ENCODE measurements at places on chromosomes 16 and 17. TPM values are rescaled to one million over a fixed set of nuclear protein-coding genes. Genes with fewer than 3 reads are reported as not detected.

- H3K27ac ChIP-seq, result peak overlapping the region; percentile 70
- H3K4me1 ChIP-seq, result peaks cover 33% of the 10 kb centered on the region
- DNase-seq, result peak; percentile 45
- H3K4me3 ChIP-seq, result peak overlapping the region; percentile 16
- no peaks in the 10 kb centered on the region for H3K36me3 ChIP-seq
Observed at GRCh38 chr16:53849994-53850393, 146.0 kb downstream of the FTO start.

DNA sequence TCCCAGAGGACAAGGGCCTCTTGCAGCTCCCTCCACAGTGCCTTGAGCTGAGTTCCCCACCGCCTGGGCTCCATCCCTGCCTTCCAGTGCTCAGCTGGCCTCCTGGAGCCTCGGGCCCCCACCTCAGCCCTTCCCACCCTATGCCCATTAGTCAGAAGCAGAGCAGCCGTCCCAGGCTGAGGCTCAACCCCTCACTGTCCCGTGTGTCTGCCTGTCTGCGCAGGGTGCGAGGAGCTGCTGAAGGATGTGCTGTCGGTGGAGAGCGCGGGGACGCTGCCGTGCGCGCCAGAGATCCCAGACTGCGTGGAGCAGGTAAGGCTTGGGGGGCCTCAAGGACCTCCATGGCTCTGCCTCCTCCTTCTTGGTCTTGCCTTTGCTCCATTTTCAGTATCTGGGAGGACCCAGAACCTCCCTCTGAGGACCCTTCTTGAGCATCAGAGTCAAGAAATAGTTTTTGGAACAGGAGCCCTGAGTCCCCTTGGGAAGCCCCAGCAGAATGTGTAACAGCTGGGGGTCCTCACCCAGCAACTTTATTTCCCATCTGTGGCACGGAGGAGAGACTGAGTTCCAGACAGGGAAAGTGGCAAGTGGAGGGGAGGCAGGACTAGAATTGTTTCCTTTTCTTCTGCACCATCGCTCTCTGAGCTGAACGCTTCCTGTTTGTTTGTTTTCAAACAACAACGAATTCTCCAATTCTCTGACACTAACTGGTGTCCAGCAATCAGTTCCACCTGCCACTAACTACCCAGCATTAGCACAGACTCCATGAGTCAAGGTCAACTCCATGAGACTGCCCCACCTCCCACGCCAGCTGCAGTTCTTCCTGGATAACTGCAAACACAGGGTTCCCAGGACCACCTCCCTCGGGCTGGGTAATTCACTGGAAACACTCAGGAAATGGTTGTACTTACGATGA lies 42.6 kb downstream of the RAB11FIP4 start:
- no peak overlapping the region for H3K4me3 ChIP-seq
- no peak for DNase-seq
- H3K36me3 ChIP-seq, result no peaks in the 10 kb centered on the region
- H3K4me1 ChIP-seq, result peaks cover 14% of the 10 kb centered on the region
- no peak overlapping the region for H3K27ac ChIP-seq
- no peaks in the 10 kb centered on the region for H3K27me3 ChIP-seq

- H3K36me3 ChIP-seq, result no peaks in the 10 kb centered on the region
- H3K27ac ChIP-seq, result no peak overlapping the region
- no peaks in the 10 kb centered on the region for H3K4me1 ChIP-seq
- H3K27me3 ChIP-seq, result no peaks in the 10 kb centered on the region
- no peak for DNase-seq
Observed at GRCh38 chr16:19936441-19936840, 51.8 kb upstream of the GPRC5B start.

- H3K27ac ChIP-seq, result no peak overlapping the region
- H3K4me3 ChIP-seq, result no peak overlapping the region
- no peak for DNase-seq
- peaks cover 19% of the 10 kb centered on the region for H3K4me1 ChIP-seq
- no peaks in the 10 kb centered on the region for H3K27me3 ChIP-seq
Observed at GRCh38 chr17:46776298-46777005, 42.0 kb downstream of the WNT3 start.

GRCh38 chr17:63993368-63993985 lies 4.7 kb upstream of the PRR29 start:
- no peak for DNase-seq
- no peak overlapping the region for H3K27ac ChIP-seq
- no peaks in the 10 kb centered on the region for H3K36me3 ChIP-seq
- no peak overlapping the region for H3K4me3 ChIP-seq

GRCh38 chr17:17462048-17462824 lies 14.6 kb upstream of the MED9 start:
- no peak overlapping the region for H3K27ac ChIP-seq
- no peaks in the 10 kb centered on the region for H3K27me3 ChIP-seq
- no peaks in the 10 kb centered on the region for H3K36me3 ChIP-seq
- no peak for DNase-seq
- H3K4me3 ChIP-seq, result no peak overlapping the region

DNA sequence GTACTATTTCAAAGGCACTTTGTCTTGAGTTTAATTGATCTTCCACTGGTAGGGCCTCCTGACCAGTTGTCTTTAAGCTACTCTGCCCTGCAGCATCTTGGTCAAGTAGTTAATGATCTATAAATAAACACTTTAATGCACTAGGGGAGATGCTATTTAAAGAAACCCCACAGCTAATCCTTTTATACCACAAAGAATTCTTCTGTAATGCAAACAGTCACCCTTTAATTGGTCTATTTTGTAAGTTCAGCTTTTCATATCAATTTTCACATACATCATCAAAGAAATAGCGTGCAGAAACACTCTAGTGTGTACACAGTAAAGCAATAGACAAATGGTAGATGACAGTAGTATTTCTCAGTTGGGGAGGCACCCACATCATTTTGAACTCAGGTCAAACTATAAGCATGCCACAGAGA lies 70.3 kb downstream of the PMP22 start:
- no peaks in the 10 kb centered on the region for H3K36me3 ChIP-seq
- H3K4me1 ChIP-seq, result no peaks in the 10 kb centered on the region
- H3K4me3 ChIP-seq, result no peak overlapping the region

GRCh38 chr16:3246002-3246401 lies 10.4 kb downstream of the MEFV start:
- DNase-seq, result no peak
- H3K27ac ChIP-seq, result no peak overlapping the region
- no peaks in the 10 kb centered on the region for H3K36me3 ChIP-seq
- no peak overlapping the region for H3K4me3 ChIP-seq

DNA sequence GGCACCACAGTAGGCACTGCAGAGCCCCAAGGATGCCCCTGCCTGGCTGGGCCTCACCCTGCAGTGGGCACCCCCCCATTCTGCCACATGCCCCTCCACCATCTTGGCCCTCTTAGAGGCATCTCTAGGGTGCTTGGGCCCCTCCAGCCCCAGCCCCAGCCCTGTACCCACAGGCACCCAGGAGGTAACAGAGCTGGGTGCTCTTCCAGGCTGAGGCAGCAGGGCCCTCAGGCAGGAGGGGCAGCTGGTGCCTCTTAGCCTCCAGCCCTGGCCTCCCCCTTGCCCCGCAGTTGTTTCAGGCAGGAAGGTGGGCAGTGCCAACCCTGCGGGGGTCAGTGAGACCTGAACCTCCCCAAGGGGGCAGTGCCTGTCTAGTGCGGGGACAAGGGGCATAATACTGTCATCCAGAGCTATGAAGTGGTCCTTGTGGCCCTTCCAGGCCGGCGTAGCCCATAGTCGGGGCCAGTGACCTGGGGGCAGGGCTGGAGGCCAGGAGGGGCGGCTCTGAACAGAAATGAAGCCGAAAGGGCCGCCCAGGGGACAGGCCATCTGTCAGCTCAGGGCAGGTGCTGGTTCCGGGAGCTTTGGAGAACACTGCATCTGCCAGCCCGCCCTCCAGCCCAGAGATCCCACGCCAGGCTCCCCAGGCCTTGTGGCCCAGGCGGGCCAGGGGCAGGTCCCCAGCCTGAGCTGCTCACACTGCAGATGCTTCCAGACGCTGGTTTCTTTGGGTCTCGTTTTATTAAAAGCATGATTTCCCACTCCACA lies 4.9 kb upstream of the AATK start:
- H3K27me3 ChIP-seq, result no peaks in the 10 kb centered on the region
- H3K4me3 ChIP-seq, result no peak overlapping the region
- no peak for DNase-seq
- no peaks in the 10 kb centered on the region for H3K36me3 ChIP-seq
- no peak overlapping the region for H3K27ac ChIP-seq
- H3K4me1 ChIP-seq, result no peaks in the 10 kb centered on the region

DNA sequence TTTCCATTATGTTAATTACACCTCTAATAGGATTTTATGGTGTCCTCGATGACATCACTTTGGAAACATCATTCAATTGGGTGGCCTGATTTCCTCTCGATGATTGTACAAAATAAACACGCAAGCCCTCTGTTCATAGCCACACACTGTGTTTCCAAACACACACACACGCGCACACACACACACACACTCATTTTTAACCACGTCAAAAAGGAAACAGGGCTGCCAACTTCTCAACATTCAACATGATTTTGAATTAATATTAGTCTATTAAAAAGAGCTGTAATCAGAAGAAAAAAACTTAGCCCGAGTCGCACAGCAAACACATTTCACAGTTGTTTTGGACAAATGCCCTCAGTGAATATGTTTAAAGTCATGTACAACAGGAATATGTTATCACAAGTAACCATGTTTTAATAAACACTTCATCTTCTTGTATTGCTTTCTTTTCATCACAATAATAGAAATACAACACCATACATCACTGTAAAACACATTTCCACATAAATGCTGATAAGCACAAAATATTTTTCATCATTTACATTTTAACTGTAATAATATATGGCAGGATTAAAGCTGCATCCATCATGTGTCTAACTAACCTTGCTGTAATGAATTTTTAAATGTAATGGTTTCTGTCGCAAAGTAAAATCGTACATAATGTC lies 219.1 kb upstream of the IRX3 start:
- no peak overlapping the region for H3K27ac ChIP-seq
- no peak for DNase-seq
- H3K27me3 ChIP-seq, result no peaks in the 10 kb centered on the region
- peaks cover 17% of the 10 kb centered on the region for H3K4me1 ChIP-seq
- no peak overlapping the region for H3K4me3 ChIP-seq

DNA sequence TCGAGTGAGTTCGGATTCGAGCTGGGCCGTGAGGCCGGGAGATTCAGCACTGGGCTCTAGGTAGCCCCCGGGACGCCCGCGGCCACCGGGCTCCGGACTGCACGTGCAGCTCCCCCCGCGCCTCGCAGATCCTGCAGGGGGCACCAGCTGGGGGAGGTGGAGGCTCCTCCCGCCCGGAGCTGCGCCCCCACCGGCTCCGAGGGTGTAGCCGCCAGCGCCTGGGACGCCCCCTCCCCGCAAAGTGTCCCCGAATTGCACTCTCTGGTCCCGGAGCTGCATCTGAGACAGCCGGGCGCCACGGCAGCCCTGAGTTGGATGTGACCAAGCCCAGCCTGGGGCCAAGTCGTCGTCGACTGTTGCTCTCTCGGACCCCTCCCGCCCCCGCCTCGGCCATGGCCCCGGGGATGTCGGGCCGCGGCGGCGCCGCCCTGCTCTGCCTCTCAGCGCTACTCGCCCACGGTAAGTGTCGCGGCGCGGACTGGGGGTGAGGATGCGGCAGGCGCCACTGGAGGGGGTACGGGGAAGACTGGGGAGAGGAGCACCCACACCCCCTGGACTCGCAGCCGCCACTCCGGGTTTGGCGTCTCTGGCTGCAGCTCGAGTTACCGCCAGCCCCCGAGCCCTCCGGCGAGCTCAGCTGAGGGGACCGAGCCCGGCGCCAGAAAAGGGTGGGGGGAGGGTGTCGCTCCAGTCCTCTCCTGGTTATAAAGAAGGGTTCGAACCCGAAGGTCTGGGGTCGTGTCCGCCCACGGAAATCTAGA lies 1.5 kb downstream of the TMEM132E start:
- H3K4me3 ChIP-seq, result no peak overlapping the region
- H3K36me3 ChIP-seq, result no peaks in the 10 kb centered on the region
- no peak for DNase-seq
- H3K27me3 ChIP-seq, result no peaks in the 10 kb centered on the region
- no peaks in the 10 kb centered on the region for H3K4me1 ChIP-seq
- no peak overlapping the region for H3K27ac ChIP-seq

DNA sequence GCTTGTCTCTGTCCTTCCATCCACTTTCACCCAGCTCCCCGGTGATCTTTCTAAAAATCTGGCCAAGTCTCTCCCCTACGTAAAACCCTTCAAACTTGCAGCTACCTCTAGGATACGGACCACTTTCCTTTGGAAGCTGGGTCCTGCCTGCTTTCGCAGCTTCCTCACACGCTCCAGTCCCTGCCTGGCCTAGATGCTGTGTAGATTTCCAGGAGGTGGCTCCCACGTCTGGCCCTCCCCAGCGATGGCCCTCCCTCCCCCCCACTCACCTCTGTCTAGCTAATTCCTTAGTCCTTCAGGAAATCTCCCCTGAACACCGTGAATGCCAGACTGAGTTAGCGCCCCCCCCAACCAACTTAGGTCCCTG lies 579 bp upstream of the LRRC59 start:
- peaks cover 26% of the 10 kb centered on the region for H3K4me1 ChIP-seq
- DNase-seq, result no peak
- peaks cover 29% of the 10 kb centered on the region for H3K36me3 ChIP-seq

GRCh38 chr17:29959658-29960337 lies 18.4 kb downstream of the EFCAB5 start:
- no peak for DNase-seq
- H3K4me1 ChIP-seq, result no peaks in the 10 kb centered on the region
- no peaks in the 10 kb centered on the region for H3K27me3 ChIP-seq
- H3K36me3 ChIP-seq, result no peaks in the 10 kb centered on the region
- no peak overlapping the region for H3K27ac ChIP-seq

DNA sequence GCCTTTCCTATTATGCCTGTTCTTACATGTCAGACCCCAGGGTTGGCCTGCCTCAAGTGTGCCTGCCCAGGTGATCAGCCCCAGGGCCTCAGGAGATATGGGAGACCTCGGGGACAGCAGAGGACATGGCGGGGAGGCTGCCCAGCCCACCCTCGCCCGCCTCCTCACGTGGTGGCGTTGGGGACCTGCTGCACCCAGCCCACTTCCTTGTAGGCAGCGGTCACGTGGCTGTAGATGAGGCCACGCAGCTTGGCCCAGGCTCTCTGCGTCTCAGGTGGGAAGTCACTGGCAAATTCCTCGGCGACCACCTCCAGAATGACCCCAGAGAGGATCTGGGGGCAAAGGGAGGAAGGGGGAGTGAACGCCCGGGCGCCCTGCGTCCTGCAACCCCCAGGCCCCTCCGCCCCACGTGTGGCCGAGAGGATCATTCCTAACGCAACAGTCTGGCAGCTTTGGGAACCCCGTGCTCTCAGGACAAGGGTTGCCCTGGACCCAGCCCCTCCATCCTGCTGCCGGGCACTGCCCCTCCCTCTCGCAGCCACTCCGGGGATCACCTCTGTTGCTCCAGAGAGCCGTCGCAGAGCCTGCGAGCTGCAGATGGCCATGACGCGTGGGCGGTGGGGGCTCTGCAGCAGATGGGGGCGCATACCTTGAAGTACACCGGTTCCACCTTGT lies 6.6 kb downstream of the CYGB start:
- H3K4me1 ChIP-seq, result peaks cover 26% of the 10 kb centered on the region
- H3K27ac ChIP-seq, result no peak overlapping the region
- H3K4me3 ChIP-seq, result no peak overlapping the region
- H3K36me3 ChIP-seq, result no peaks in the 10 kb centered on the region
- no peak for DNase-seq

GRCh38 chr16:17451843-17452242 lies 18.9 kb downstream of the XYLT1 start:
- no peaks in the 10 kb centered on the region for H3K27me3 ChIP-seq
- no peak for DNase-seq
- peaks cover 54% of the 10 kb centered on the region for H3K4me1 ChIP-seq

Gene PARD6A
- total RNA-seq, result 13.6 TPM

Gene SLC16A11
- total RNA-seq, result not detected

Gene SRL
- not detected for total RNA-seq

Gene ADAM11
- 1.3 TPM for total RNA-seq

Gene MYH13
- total RNA-seq, result not detected

Gene ZSCAN10
- not detected for total RNA-seq

Gene CCR7
- not detected for total RNA-seq

Gene ITGA2B
- 0.07 TPM for total RNA-seq

Gene CDH5
- total RNA-seq, result not detected

Gene KCNAB3
- 10.0 TPM for total RNA-seq

Gene VAT1
- total RNA-seq, result 55.1 TPM

Gene ITGAL
- total RNA-seq, result 0.07 TPM

Gene ALOX15B
- not detected for total RNA-seq

Data from Karpas-422 (cell line).